Foreskin melanocyte (primary cell): ENCODE measurements at places on chromosomes 12 and 14.

GRCh38 chr12:70190262-70191010 is 52.8 kb upstream of the CNOT2 start:
- no peak for DNase-seq

- no peak for DNase-seq
These were observed 878 bp upstream of the R3HDM2 start for GRCh38 chr12:57431654-57432188.

DNA sequence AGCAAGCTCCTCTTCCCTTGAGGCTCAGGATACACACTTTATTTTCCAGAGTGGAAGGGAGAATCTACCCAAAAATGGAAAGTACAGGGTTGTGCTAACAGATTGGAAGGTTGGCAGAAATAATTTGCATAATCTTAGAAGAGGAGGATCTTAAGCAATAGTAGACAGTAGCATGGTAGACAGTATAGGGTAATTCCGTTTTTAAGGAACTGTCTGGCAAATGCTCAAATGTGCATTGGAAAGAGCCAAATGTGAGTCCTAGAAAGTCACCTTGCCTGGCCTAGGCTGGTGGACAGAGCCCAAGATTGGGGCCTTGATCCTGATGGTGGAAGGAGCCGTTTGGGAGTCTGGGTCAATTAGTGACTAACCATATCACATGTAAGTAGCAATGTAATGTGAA is 13.1 kb upstream of the CARMIL3 start:
- DNase-seq, result no peak

- no peak for DNase-seq
These were observed 181.0 kb downstream of the IPO8 start for GRCh38 chr12:30514666-30515065.

GRCh38 chr12:28355161-28355560 is 164.9 kb downstream of the CCDC91 start:
- DNase-seq, result no peak

GRCh38 chr14:70317969-70318634 is 41.4 kb downstream of the COX16 start:
- DNase-seq, result peak; percentile 11

- no peak for DNase-seq
These were observed 11.0 kb upstream of the PLEKHG3 start for GRCh38 chr14:64692986-64693809.
